Stimulated activated CD4-positive, alpha-beta T cell treated with anti-CD3 and anti-CD28 coated beads, TNF-alpha, amount 100 ng/mL, for 1 hour (primary cell): ENCODE measurements at places on chromosomes 2 and 18.
A peak's percentile ranks its signal among the peaks of the same experiment; 100 is the strongest.

DNA sequence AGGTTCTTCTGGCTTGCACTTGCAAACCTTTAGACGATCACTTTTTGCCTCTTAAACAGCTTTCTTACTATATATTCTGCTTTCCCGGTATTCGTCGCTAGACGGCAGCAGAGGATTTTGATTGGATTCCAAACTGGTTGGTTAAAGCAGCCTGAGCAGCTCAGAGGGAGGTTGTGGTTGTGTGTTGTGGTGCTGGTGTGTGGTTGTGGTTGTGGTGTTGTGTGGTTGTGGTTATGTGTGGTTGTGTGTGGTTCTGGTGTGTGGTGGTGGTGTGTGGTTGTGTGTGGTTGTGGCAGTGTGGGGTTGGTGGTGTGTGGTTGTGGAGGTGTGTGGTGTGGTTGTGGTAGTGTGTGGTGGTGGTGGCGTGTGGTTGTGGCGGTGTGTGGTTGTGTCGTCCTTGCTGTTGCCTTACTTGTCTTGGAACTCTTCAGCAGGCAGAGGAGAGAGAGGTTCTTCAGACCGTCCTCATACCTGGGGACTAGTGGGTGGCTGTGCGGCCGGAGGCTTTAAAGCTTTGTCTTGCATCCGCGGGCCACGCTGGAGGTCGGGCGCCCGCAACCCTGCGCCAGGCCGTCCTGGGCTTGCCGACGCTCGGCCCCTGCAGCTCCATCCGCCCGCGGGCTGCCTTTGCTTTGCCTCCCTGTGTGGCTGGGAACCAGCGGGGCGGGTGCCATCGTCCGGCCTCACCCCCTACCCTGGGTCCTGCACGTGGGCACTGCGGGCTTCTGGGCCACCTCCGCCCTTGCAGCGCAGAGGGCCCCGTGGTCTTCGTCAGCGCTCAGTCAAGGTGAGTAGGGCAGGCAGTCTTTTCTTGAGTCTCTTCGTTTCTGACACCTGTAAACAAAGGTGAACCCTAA, 190.8 kb downstream of the ARHGAP28 start:
- DNase-seq, result no peak

DNA sequence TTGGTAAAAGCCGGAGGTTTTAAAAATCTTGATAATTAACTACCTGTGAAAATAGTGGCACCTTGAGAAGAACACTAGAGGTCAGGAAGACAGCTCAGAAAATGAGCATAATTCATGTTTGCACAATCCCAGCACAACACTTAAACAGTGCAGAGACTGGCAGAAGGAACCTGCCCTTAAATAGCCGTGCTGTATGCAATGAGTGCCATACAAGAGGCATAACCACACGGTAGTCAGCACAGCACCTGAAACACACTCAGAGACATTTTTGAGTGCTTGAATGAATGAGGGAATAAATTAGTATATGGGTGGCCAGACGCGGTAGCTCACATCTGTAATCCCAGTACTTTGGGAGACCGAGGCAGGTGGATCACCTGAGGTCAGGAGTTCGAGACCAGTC, 164.9 kb downstream of the PAX3 start:
- DNase-seq, result no peak

GRCh38 chr2:100211521-100211920, 69.1 kb upstream of the AFF3 start:
- no peak for DNase-seq

DNA sequence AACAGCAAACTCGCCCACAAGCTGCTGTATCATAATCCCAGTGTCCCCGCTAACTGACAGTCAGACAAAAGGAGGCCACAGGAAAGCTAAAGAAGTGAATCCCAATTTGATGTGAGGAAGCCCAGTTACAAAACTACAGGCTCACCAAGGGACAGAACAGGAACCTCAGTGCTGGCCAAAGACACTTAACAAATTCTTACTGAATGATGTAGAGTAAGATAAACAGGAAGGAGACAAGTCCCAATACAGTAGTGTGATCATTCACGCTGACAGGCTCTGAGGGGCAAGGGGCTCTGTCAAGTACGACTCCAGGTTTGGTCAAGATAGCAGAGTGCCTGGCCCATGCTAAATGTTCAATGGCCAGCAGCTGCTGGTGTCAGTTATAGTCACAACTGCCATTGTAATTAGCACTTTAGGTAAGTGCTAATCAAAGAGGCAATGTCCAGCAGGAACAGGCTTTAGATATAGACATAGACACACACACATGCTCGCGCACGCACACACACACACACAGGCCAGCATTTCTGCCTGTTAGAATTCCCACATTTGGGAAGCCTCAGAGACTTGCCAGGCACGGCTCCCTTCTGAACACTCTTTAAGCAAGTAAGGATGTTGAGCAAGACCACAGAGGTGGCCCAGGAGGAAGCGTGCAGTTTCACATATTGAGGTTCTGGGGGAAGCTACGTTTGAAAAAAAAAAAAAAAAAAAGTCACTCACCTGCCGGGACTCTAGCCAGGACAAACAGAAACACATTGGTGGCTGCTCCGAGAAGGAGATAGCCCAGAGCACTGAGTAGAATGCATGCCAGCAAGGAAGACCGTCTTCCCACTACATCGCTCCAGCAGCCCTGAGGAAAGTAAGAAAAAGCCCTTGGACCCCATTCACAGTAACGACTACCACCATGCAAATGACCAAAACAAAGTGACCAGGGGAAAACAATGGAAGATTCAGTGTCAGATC, 35.4 kb upstream of the TMEM182 start:
- DNase-seq, result no peak

- no peak for DNase-seq
Observed at GRCh38 chr2:2663401-2664036, 332.4 kb upstream of the MYT1L start.

- no peak for DNase-seq
Observed at GRCh38 chr18:55240978-55241377, 281.7 kb upstream of the CCDC68 start.

DNA sequence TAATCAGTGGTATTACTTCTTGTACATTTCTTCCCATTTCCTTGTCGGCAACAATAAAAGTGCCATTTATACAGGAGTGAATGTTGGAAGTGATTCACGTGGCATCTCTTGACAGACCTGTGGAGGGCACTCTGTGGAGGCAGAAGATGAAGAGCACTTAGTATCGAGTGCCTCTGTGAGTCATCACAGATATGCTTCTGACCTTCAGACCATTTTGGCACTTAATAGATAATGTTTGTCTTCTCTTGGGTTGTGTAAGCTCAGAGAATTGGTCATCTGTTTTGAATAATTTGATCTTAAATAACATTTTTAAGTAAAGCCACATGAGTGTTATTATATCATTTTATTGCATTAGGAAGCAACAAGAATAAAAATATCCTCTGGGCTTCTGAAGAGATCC, 305.5 kb downstream of the PTPRM start:
- DNase-seq, result no peak

GRCh38 chr2:38666556-38666910, 619 bp downstream of the GALM start:
- no peak for DNase-seq

DNA sequence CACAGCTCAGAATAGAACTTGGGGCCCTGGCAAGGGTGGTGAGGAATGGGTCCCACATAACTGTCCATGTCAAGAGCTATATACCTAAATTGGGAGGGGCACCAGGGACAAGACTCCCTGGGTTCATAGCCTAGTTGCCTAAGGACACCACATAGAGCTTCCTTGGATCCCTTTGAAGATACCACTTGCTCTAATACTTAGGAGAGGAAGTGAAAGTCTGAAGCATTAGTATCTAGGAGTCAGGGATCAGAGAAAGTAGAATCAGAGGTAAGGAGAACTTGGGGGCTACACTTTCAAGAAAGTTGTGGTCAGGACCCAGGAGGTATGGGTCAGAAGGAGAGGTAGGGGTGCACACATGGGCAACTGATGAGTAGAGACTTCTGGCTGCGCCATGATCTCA, 318.2 kb upstream of the SLC39A10 start:
- no peak for DNase-seq

- peak; percentile 4 for DNase-seq
Observed at GRCh38 chr2:94956797-94957391, 68.6 kb upstream of the MAL start.

- no peak for DNase-seq
Observed at GRCh38 chr2:28628987-28629386, 122.6 kb upstream of the PPP1CB start.

- DNase-seq, result no peak
Observed at GRCh38 chr18:7479756-7480155, 87.4 kb upstream of the PTPRM start.

- DNase-seq, result no peak
Observed at GRCh38 chr18:25146512-25146910, 205.5 kb downstream of the ZNF521 start.

- DNase-seq, result no peak
Observed at GRCh38 chr18:44374966-44375365, 305.7 kb upstream of the SETBP1 start.

DNA sequence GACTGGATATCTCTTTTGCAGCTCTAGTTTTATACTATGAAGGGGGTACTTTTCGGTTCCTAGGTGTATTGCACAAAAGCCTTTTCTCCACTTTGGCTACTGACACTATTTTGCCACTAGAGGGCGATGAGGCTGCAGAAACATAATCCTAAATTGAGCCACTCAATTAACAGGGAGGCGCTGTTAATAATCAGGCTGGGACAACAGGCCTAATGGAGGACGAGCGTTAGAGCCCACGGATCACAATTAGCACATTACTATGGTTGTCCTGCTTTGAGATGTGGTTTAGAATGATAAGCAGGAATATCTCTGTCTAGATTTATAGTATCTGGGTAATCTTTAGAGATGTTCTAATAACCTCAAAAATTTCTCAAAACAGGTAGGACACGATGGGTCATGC, 62.2 kb upstream of the PMAIP1 start:
- DNase-seq, result peak; percentile 6

DNA sequence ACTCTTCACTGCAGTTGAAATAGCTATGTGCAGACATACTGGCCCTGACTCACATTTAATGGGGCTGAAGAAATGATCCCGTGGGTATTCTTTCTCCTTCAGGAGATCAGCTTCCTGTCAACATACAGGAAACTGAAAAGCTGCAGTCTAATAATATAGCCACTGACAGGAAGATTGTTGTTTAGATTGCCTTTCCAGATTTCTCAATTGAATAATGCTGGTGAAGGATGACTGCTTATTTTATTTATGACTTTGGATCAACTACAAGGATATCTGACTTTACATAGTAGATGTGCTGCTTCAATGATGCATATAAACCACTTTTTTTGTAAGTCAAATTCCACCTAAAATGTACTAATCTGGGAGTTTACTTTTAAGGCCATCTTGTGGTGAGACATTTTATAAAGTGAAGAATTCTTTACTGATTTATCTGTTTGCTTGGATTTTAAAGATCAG, 93.4 kb upstream of the MAP4K3 start:
- DNase-seq, result no peak

- no peak for DNase-seq
Observed at GRCh38 chr18:74709452-74709851, 111.8 kb downstream of the ZNF407 start.

GRCh38 chr2:49265471-49265870, 111.2 kb upstream of the FSHR start:
- no peak for DNase-seq

- DNase-seq, result no peak
Observed at GRCh38 chr2:148990968-148991367, 47.5 kb upstream of the LYPD6B start.

DNA sequence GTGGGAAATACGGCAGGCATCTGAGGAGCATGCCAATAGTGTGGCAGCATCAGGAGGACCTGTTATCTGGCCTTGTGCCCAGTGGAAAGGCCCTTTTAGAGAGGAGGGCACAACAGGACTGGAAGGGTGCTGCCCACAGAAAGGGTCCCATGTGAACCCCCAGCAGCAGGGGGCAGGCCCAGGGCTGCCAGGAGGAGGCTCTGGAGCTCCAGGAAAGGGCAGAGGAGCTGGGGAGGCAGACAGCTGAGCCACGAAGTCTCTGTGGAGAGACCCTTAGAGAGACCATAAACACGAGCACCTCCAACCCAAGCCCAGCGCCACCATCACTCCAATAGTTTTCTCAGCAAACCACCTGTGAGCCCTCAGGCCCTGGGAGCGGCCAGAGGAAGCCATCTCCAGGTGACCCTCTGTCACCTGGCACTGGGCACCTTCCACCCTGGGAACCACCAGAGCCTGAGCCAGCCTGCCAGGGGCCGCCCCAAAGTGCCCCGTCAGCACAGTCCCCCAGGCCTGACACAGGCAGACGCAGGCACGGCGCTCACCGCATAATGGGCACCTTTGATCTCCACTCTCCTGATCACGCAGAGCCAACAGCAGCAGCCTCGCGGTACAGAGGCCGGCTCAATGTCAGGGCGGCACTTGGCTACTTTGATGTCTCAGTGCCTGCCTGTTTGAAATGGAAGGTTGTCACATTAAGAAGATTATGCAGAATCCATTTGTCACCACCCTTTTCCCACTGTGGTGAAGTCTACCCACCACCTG, 162.5 kb upstream of the RAB6C start:
- no peak for DNase-seq

DNA sequence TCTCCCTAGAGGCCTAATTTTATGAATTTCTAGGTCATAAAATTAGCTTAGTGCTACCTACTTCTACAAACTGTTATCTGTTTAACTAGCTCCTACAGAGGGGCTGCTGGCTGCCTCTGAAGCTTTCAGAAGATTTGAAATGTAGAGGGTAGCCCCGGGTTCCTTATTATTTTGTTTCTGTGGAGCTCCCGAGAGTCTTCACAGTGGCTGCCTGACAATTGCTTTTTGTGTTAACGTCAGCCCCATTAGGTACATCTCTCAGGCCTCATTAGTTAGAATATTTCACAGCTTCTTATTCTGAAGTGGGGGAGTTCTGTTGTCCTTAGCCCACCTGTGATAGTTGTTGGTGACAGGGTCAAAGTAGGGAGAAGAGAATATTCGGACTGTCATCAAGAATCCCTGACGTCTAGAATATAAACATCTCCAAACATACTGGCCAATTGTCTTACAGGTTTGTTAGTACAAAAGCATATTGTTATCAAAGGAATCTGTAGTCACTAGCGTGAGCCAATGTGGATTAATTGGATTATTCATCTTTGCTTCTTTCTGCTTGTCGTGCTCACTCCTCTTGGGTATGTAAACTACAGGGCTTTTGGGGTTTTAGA, 77.5 kb downstream of the DIS3L2 start:
- DNase-seq, result no peak
